Activated T-helper 1 cell treated with Interleukin-2 at 50 U/mL for 16 hours (primary cell): ENCODE measurements at places on chromosomes 3 and 15.

- DNase-seq: no peak
Measured at GRCh38 chr15:51889486-51889885, 60.0 kb downstream of the TMOD3 start.

DNA sequence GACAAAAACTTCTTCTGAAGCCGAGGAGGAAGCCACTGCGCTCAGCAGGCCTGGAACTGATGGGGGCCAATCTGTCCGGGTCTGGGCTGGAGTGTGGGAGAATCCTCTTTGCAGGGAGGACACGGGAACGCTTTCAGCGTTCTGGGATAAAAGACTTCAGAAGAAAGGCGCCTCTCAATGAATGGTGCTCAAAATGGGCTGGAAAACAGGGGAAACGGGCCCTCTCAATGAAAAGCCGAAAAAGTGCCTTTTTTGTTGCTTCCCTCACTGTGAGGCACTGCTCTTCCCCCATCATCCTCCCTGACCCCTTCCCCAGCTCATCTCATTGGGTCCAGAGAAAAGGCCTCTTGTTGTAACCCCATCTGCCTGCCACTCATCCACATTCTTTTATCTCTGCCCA is 119.5 kb upstream of the LRIG1 start:
- DNase-seq: no peak

DNA sequence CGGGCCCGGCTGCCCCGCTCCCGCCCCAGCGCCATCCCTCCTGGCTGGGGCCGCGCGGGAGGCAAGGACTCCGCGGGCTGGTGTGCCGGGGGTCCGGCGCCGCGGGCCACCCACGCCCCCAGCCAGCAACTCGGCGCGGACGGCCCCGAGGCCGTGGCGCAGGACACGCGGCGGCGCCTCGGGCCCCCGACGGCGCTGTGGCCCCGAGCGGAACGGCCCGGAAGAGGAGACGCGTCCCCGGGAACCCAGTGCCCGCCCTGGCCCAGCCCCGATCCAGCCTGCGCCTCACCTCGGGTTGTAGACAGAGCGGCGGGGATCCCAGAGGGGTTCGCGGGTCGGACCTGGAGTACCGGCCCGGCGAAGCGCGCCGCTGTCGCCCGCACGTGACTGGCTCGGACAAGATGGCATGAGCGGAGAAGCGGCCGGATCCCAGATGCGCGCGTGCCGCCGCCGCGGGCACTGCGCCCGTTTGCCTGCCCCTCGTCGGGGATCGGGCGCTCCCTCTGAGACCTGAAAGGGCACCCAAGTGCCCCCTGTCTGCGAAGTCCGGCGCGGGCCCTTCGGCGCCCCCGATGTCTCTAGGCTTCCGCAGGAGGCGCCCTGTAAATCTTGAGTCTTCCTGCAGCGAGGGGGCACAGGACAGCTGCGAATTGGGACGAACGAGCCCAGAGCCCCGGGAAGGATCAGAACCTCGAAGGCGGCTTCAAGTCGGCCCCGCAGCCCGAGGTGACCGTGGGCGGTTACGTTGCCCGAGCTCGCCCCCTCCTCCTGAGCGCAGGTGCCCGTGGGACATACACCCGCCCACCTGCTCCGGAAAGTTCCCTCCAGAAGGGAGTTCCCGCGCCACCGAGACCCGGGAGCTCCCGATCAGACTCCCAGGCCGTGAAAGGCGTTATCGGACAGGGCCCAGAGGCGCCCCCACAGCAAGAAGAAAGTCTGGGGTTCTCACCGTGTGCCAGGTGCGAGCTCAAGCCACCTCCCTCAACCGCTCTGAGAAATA is 598 bp upstream of the SFMBT1 start:
- peak; percentile 57 for DNase-seq

- no peak for DNase-seq
Measured at GRCh38 chr3:51686056-51686455, 15.0 kb downstream of the TEX264 start.

DNA sequence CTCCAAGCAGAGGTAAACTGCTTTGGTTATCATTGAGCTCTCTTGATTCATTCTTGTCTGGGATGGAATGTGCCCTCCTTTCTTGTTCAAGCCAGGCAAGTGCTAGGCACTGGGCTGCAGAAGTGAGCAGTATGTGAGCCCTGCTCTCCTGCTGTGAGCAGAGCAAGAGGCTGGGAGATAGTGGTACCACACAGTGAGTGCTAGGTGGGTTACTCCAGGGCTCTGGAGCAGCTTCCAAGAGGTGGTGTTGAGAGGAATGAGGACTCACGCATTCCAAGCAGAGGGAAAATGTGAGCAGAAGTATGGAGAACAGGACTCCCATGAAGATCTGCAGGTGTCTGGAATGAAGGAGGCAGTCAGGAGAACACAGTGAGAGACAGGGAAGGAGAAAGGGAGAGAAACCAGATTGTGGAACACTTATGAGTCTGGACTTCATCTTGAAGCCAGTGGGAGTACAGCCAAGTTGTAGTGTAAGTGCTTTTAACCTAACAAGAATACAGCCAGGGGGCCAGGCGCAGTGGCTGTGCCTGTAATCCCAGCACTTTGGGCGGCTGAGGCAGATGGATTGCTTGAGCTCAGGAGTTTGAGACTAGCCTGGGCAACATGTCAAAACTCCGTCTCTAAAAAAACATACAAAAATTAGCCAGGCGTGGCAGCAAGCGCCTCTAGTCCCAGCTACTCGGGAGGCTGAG is 199.9 kb upstream of the CTDSPL start:
- DNase-seq: no peak

DNA sequence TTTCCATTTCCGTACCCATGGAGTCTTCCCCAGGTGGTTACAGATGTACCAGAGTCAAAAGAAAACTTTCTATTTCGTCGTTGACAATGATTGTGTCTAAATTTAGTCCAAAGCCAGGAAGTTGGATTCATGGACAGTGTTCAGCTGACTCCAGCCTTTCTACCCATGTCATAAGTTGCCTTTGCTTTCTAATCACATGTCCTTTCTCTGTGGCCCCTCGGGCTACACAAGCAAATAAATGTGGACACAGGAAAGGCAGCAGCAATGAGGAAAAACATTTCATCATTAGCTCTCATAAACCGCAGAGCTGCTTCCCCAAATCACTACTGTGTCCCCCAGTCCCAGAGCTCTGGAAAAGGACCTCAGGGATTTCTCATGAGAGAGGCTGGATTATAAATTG is 82.0 kb downstream of the USF3 start:
- DNase-seq: no peak

DNA sequence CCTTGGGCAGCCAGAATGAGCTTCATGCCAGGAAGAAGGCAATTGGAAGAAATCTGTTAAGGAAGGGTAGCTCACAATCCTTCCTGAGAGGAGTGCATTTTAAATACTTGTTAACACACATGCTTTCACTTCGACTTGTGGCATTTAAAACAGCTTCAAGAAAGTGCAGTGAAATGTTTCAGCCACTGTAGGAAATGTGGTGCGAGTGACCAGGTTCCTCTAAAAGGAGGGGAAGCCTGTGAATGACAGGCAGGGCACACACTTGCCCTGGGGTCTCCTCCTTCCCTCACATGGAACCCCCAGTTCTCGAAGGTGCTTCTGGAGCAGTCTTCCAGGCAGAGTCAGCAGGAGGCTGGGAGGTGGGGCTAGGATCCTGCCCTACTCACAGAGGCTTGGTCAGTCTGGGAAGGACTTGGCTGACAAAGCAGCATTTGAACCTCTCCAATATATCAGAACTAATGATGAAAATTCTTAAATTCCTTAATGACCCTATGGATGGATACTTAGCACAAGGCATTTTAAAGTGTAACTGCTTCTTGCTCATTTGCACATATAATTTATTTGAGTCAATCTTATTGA is 358.6 kb downstream of the CHST2 start:
- DNase-seq: no peak

DNA sequence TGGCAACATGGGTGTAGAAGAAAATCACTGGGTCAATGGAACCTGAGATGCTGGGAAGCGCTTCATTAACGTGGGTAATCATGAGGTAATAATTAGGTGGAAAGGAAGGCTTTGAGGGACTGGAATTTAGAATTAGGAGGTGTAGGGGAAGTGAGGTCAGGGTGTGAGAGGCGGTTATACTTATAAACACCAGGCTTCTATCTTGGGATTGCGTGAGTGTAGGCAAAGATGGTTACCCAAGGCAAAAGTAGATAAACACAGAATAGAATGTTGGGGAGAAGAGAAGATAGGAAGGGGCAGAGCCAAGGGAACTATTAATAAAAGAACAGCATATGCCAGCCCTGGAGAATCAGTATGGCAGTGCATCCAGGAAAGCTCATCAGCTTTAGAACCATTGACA is 3.3 kb upstream of the AQP9 start:
- DNase-seq: no peak

GRCh38 chr3:177338697-177339219 is 141.5 kb upstream of the TBL1XR1 start:
- no peak for DNase-seq

DNA sequence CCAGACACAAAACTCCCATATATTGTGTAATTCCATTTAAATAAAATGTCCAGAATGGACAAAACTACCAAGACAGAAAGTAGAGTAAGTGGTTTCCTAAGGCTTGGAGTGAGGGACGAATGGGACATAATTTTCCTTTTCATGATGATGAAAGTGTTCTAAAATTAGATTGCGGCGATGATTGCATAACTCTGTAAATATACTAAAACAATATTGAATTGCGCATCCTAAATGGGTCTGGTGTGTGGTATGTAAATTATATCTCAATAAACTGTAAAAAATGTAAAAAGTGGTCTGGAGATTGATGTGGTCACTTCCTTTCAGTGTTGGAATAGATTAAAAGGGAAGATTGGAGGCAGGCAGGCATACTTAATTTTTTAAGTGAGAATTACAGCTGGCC is 105.9 kb upstream of the KCNAB1 start:
- no peak for DNase-seq

GRCh38 chr3:50512131-50512530 is 8.7 kb upstream of the CACNA2D2 start:
- DNase-seq: no peak

DNA sequence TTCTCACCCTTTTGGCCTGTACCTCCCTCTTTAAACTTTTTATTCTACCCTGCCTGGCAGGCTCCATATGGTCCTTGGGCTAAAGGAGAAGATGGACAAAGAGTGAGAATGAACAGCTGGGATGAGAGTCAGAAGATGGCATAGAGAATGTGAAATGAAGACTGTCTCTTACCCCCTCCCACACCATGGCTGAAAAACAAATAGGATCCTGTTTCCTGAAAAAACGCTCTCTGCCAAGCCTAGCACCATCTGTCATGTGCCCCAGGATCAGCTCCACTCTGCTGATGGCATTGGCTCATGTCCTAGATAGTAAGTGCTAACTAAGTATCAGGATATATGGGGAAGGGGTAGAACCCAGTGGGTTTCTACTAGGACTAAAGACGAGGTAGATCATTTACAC is 238.6 kb downstream of the MEX3B start:
- no peak for DNase-seq

GRCh38 chr15:66459818-66460615 is 37.5 kb downstream of the SNAPC5 start:
- DNase-seq: no peak

DNA sequence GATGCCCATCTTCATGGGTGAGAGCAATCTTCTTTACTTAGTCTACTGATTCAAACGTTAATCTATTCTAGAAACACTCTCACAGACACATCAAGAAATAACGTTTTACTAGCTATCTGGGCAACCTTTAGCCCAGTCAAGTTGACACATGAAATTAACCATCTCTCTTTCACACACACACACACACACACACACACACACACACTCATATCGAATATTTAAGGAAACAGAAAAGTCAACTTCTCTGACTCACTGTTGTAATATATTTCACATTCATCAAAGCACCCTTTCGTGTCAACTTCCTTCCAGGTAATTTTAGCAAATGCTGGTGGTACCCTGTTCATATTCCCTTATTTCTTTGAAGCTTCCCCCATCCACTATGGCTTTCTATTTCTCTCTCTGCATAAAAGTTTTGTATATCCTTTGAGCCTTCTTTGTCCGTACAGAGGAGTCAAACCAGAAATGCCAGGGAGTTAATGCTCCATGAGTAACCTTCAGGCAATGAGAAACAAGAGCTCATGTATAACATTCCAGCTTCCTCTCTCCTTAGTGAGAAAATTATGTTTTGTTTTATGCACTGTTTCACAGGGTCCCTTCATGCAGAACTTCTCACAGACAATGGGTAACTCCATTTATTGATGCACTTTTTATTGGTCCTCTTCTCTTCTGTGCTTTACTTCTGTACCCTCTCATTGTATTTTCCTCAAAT is 335.5 kb upstream of the CBLB start:
- no peak for DNase-seq

- no peak for DNase-seq
Measured at GRCh38 chr15:95897651-95898050, 432.8 kb upstream of the NR2F2 start.

DNA sequence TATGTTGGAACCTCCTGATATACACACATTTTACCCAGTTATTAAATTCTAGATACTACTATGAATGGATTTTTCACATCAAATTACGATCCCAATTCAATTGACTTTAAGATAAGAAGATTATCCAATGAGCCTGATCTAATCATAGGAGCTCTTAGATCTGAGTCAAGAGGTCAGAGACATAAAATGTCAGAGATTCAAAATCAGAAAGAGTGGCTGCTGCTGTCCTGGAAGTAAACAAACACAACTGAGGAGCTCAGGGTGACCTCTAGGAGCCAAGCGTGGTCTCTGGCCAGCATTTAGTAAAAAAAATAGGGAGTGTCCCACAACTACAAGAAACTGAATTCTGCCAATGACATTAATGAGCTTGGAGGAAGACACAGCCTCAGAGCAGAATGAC is 557.1 kb upstream of the CBLB start:
- DNase-seq: no peak

- DNase-seq: no peak
Measured at GRCh38 chr3:42906848-42907183, 874 bp downstream of the ZNF662 start.

GRCh38 chr3:66083784-66084213 is 45.1 kb upstream of the MAGI1 start:
- no peak for DNase-seq

DNA sequence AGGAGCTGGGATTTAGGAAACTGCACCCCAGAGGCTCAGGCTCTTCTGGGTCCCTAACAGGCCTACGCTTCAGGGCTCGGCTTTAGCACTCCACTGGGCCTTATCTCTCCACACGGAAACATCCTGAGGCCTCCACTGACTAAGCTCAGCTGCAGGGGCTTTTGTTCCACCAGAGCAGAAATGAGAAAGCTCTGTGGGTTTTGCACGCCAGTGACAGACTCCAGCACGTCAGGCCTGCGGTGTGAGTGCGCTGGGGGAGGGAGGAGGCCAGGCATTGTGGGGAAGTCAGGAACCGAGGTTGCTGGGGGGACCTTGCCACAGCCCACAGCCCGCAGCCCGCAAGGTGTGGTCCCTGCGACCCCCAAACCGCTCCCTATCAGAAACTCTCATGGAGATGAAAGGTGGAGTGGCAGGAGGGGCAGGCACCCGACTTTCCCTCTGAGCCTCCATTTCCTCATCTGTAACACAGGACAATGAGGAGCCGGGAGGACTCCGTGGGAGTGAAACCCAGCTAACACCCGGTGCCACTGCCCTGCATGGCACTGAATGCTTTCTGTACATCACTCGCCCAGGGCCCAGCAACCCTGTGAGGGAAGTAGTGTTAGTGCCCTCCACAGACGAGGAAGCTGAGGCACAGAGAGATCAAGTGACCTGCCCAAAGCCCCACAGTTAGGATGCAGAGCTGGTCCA is 106.5 kb downstream of the TPRA1 start:
- DNase-seq: no peak
